ENCODE measurements at places on chromosomes 1 and 21.

- no peak for DNase-seq
Measured at GRCh38 chr1:12626888-12627287, 8.9 kb upstream of the DHRS3 start.

GRCh38 chr1:152926091-152926490 lies 17.7 kb downstream of the IVL start:
- no peak for DNase-seq

DNA sequence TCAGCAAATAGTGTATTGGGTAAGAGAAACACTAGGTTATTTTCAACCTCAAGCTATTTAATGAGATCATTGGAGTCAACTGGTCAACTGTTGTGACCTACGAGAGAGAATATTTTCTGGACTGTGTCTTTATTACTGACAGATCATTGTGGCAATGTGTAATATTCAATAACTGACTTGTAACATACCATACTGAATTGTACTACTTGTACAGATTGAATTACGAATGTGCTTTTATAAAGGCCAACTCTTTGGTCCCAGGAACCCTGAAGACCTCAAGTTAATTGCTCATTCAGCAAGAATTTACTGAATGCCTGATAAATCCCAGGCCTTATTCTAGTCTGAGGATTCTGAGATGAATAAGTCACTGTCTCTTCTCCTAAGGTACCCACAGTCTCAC lies 56.1 kb upstream of the CAMK1G start:
- DNase-seq: no peak

DNA sequence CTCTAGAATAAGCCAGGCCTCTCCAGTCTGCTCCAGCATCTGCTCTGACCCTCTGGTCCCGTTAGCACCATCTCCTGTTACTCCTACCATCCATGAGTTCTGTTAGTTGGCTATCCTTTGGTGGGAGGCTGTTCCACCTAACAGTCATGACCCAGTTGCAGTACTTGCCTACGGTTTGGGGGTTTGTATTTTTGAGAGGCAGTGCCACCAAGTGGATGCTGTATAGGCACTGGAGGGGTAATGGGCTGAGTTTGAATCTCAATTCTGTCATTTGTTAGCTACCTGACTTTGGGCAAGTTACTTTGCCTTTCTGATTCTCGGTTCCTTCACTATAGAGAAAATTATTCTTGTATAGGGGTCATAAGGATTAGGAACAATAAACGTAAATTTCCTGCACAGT lies 12.1 kb upstream of the C8B start:
- DNase-seq: no peak

- no peak for DNase-seq
Measured at GRCh38 chr21:37555672-37556261, 189.2 kb downstream of the DYRK1A start.

- DNase-seq: no peak
Measured at GRCh38 chr21:23986214-23986613, 1621.1 kb downstream of the MRPL39 start.

DNA sequence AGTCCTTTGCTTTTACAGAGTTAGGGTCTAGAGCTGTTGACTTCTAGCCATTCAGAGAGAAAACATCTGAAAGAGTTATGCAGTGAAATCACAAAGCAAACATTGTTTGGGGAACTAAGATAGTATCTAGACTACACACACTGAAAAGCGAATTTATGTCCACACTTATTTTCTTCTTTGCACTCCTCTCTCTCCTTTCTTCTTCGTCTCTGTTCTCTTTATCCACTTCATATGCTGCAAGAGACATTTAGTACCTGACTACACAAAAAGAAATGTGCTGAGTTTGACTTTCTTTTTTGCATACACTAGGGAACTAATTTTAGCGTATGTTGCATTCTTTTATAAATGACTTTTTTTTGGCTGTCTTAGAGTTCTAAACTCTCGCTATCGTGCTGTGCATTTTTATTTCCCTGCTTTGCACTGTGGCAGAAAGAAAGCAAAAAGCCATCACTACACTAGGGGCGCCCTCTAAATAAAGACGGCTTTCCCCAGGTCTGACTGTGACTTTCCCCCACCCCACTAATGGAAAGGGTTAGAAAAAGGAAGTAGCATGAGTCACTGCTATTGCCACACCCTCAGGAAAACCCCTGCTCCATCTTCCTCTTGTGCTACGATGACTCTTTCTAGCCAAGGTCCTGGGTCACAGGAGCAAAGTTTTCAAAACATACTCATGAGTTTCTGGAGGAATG lies 65.7 kb downstream of the MAP3K7CL start:
- DNase-seq: peak; percentile 31

- DNase-seq: no peak
Measured at GRCh38 chr1:155680531-155680930, 8.0 kb downstream of the YY1AP1 start.

DNA sequence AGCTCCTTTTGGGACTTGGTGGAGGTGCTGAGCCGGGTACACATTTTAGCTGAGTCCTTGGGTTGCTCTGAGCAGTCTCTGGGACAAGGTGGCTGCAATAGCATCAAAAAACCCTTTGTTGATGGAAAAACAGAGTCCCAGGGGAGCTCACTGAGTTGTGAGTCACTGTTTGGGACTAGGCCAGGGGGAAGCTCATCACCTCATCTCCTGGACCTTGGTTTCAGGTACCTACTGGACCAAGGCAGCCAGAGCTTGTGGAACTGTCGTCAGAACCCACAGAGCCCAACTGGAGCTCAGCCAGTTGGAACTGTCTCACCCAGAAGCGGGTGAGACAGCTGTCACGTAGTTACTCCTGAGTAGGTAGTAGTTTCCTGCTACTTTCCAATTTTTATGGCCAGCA lies 146.7 kb downstream of the HLX start:
- no peak for DNase-seq

Measured in stimulated activated CD8-positive, alpha-beta memory T cell treated with anti-CD3 and anti-CD28 coated beads, Interleukin-4, amount 100 ng/mL, for 1 hour (primary cell).